Astrocyte (in vitro differentiated cells and primary cell): ENCODE measurements at places on chromosomes 13 and 19. TPM values are rescaled to one million over a fixed set of nuclear protein-coding genes. Genes with fewer than 3 reads are reported as not detected.

The VSTM2B gene
- not detected in 2 replicates for total RNA-seq

The TUBA3C gene
- not detected in 2 replicates for total RNA-seq

The NPAS1 gene
- total RNA-seq, result 2.5 and 3.6 TPM in 2 replicates

The SWSAP1 gene
- 1.7 and 1.8 TPM in 2 replicates for total RNA-seq

The ZNF285 gene
- total RNA-seq, result 2.1 and 2.9 TPM in 2 replicates

The KLK4 gene
- not detected in 2 replicates for total RNA-seq

The PPM1N gene
- 0.67 and 1.3 TPM in 2 replicates for total RNA-seq

The C5AR2 gene
- total RNA-seq, result not detected in 2 replicates

The ZNF14 gene
- total RNA-seq, result 3.2 and 4.4 TPM in 2 replicates

The GPC6 gene
- 63.0 and 81.8 TPM in 2 replicates for total RNA-seq
